ENCODE measurements at places on chromosomes 11 and 22.

DNA sequence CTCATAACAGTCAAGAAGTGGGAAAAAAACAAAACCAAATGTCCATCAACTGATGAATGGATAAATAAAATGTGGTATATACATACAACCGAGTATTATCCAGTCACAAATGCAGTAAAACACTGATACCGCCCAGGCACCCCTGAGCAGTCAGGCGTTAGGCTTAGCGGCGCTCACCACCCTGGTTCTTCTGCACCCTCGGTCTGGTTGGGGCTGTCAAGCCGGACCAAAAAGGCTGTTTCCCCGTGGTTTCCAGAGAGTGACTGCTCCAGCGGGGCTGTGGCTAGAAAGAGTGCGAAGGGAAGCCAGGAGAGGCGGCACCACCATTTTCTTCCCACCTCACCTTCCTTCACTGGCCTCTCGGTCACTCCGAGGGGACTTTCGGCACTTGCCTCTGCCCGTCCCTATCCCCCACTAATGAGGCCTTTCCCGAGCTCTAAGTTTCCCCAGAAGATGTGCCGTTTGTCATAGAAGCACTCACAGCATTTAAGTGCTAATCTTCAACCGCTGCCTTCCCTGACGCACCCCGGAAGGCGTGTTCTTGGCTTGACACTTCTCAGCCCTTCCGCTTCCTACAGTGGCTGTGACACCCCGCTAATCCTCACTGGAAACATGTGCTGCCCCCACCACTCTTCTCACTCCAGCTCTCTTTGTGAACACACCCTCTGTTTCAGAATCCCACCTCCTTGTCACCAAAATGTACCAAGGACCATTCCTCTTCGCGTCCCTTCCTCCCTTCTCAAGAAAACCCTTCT lies 42.4 kb downstream of the FCHSD2 start:
- DNase-seq, result no peak

DNA sequence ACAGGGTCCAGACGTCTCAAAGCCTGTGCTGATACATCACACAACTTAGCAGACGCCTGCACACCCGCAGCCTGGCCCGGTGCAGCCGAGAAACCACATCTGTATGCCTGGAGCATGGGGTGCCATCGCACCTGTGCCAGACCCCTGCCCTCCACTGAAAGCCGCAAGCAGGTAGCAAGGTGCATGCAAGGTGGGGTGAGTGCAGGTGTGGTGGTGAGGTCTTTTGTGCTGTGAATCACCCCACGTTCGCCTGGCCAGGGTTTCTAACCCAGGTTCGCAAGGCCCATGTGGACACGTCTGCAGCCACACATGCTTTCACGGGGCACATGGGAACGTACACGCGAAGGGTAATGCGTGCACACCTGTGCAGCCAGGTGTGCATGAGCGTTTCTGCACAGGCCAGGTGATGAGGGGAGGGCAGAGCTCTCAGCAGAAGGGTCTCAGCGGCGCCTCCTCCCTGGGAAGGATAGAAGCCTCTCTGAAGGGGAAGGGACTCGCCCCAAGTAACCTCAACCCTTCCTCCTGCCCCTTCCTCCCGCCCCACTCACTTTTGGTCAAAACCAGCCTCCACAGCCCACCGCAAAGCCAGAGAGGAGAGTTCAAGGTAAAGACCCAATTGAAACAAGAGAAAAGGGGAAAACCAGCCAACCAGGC lies 19.5 kb downstream of the CBX7 start:
- no peak for DNase-seq

GRCh38 chr11:17257196-17257595 lies 19.3 kb upstream of the NUCB2 start:
- DNase-seq, result no peak

DNA sequence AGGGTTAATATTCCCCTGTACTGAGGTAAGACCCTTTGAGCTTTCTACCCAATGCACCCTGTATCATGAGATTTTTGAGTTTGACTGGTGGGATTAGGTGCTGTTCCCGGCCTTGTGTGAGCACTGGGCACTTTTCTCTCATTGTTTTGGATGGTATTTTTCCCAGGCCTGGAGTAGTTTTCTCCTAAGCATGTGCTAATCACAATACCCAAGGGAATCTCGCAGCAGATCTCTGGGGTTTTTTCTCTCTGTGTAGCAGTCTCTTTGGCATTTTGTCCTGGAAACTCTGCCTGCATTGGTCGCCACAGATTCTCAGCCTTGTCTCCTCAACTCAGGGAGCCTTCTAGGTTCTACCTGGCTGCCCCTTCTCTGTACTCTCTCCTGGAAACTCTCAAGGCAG lies 19.9 kb downstream of the IGHMBP2 start:
- DNase-seq, result no peak

DNA sequence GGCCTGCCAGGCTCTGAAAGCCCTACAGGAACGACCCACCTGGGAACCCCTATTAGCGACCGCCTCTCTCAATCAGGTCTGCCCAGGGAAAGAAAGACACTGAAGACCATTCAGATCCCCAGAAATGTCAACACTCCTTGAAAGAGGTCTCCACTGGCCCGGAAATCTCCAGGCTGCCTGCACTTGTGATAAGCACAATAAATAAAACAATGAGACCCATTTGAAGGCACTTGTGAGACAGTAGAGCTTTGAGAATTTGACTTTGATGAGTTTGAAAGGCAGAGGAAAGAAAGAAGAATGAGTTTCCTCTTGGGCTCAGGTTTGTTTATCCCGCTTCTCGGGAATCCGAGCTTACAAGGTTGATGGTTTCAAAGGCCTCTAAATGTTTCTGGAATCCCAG lies 416.3 kb downstream of the BUD13 start:
- DNase-seq, result no peak

DNA sequence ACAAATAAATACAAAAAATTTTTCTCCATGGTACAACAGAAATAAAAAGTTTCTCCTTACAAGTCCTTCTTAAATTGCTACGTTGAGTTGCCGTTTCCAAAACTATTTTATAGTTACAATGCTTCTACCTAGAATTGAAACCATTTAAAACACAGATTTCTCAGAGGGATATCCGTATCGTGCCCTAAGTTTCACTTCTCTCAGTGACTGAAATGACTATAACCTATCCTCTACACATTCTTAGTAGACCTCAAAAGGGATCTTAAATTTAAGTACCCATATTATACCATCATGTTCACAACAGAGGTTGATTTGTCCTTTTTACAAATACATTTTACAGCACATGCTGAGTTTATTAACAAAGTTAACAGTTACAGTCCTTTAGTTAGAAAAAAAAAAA lies 44.1 kb downstream of the USP28 start:
- DNase-seq, result no peak

DNA sequence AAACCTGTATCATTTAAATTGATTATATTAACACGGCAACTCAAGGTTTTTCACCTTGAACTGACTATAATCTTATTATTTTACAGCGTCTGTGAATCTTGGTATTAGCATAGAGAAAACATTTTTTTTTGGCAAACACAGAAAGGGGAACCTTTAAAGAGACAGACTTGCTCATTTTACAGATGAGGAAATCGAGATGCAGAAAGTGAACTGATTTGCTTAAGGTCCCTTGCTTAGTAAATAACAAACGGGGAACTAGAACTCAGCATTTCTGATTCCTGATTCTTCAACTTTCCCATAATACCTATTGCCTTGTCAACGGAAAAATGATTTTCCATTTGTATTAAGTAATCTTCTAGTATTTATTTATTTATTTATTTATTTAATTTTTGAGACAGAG lies 33.2 kb upstream of the CECR2 start:
- DNase-seq, result no peak

DNA sequence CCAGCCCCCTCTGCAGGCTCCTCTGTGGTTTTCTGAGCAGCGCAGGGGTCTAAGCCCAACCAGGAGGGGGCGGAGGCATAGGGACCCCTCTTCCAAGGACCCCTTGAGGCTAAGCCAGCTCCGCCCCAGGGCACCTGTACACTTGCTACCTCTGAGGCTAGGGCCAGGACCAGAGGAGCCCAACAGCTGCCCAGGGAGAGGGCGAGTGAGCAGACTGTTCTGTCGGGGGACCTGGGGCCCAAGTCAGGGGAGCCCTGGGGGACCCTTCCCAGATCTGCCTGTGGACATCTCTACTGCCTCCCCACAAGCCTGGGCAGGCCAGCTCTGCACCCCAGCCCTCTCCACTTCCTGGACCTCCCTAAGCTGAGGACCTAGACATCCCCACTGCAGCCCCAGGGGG lies 1.8 kb downstream of the B4GALNT4 start:
- DNase-seq, result no peak

- DNase-seq, result no peak
These were observed 8.1 kb downstream of the UPK3A start for GRCh38 chr22:45292731-45293442.

DNA sequence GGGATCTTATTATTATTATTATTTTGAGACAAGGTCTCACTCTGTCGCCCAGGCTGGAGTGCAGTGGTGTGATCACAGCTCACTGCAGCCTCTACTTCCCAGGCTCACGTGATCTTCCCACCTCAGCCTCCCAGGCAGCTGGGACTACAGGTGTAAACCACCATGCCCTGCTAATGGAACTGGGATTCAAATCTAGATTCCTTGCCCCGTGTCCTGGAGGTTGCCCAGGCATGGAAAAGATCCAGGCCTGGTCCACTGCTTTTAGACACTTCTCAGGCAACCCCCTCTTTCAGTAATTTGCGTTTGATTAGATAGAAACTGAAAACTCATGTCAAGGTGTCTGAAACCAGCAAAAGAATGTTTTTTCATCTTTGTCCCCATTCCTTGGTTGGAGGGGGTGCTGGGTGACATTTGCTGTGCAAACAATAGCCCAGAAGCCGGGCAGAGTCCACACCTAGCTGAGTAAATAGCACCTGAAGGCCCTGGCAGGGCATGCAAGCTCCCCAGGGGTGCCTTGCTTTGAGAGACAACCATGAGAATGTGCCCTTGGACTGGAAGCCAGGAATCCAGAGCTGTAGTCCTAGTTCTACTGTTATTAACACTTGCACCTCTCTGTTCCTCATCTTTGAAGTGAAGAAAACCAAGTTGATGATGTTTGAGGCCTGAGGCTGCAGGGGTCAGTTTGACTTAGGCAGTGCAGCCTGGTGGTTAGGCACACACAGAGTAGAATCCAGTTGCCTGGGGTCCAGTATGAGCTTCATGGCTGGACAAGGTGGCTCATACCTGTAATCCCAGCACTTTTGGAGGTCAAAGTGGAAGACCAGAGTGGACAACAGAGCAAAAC lies 19.1 kb upstream of the XBP1 start:
- no peak for DNase-seq
